ENCODE measurements at places on chromosomes 3 and 15.

GRCh38 chr3:111285694-111286093 is 214.1 kb downstream of the NECTIN3 start:
- DNase-seq, result no peak

DNA sequence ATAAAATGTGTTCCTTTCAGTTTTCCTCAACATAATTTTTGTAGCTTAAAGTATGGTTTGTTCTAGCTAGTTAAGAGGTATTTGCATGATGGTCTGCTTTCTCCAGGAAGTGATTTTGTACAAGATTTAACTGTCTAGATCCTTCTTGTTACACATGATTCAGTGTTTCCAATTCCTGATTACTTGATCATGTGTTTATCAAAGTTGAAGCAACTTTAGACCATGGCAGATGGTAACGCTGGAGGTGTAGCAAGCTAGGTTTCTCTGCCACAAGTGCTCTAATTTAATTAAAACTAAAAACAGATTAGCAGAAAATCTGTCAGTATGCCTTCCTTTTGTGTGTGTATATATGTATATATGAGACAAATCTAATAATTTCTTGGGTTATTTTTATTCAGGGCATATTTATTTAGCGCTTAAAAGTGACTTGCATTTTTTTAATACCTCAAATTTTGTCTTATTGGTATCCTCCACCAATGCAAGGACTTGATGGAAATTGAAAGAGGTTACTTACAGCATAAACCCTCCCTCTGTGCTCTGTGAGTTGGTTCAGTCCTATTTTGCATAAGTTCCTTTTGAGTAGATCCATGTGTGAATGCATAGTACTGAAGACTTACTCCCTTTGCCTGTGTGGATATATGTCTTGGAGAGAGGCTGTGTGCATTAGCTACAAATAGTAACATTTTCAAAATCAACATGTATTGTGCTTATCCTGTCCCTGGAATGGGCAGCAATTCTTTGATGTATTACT is 157.3 kb upstream of the CGNL1 start:
- peak; percentile 74 for DNase-seq

- no peak for DNase-seq
These were observed 80.4 kb downstream of the MYO5A start for GRCh38 chr15:52448011-52448890.

DNA sequence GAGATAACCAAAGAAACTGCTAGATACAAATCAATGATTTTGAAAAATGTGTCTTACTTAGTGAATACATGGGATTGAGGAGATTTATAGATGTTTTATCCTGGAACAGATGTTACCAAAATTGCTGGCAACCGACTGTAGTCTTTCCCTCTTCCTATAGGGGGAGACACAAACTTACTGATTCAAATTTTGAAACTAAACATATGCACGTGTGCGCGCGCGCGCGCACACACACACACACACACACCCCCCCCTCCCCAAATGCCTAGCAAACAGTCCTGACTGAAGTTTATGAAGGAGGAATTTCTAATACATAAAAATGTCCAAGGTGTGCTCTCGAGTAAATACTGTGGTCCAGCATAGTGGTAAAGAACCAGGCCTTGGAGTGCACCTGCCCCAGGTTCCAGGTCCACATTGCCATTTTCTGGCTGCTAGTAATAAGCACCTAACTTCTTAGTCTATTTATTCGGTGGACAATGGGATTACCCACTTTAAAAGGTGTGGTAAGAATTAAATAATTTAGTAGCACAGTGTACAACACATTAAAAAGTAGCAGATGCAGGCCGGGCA is 18.5 kb upstream of the C3orf62 start:
- DNase-seq, result peak; percentile 30

GRCh38 chr15:95558131-95558530 is 772.4 kb upstream of the NR2F2 start:
- DNase-seq, result no peak

DNA sequence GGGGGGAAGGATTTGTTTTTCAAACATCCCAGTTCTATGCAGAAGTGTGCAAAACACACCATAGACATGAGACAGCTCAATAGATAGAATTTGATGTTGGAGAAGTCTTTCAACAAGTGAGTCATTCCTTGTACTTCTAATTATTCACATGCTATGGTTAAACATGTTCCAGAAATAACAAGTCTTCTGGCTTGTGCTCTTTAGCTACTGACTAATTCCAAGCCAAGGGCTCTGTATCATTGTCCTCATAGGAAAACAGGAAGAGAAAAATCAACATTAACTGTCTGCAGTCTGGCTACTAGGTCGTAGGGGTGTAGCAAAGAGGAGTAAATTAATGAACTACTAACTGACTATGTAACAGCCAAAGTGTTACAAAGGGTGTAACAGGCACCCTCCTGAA is 25.8 kb downstream of the LDHAL6B start:
- no peak for DNase-seq

DNA sequence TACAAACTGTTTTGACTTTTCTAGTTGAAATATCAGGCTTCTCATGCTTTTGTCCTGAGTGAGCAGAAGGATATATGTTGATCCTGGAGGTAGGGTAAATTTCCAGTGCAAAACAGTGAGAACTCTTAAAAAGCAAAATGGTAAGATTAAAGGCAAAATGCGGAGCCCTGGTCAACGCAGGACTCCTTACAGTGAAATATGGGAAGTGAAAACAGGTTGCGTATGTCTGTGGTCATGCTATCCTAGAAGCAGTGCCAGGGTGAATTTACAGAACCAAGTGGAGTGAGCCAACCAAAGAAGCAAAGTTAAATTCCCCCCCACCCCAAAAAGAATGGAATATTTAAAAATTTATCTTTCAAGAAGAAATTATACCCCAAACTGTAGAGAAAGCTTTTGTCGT is 256.4 kb downstream of the NR2F2 start:
- no peak for DNase-seq

DNA sequence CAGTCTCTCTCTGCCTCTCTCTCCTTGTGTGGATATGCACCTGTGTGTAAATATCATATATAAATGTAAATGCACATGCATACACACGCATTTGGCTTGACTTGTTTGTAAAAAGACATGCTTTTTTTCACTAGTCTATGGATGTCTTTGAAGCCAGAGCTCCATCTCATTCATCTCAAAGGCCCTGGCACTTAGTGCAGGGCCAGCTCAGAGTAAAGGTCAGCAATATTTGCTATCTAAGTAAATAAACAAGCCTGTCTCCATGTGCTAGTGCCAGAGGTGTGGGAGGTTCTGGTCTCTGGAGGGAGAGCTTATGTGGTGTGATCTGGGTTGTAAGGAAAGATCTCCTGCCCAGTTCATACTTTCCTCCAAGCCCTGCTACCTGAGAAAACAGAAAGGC is 5.6 kb downstream of the CLSTN2 start:
- no peak for DNase-seq

- DNase-seq, result no peak
These were observed 60.8 kb downstream of the TFDP2 start for GRCh38 chr3:142088522-142088921.

All from Jurkat, Clone E6-1 (cell line).